Fibroblast of gingiva (primary cell): ENCODE measurements at places on chromosomes 3 and 15.

DNA sequence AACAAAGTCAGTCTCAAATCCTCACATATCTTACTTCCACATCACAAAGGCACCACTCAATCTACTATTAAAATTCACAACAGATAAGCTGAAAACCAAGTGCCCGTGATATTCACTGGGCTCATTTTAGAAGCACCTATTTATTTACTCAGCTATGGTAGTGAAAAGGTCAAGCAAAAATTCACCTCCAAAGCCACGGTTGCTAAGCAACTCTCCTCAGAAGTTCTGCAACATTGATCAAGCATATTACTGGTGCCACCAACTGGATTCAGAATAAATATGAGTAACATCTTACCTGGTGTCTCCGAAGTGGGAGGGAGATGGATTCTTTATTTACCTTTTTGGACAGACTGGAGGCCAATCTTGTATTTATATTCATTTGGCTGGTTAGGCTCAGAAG lies 714.8 kb downstream of the FHIT start:
- no peak for DNase-seq

DNA sequence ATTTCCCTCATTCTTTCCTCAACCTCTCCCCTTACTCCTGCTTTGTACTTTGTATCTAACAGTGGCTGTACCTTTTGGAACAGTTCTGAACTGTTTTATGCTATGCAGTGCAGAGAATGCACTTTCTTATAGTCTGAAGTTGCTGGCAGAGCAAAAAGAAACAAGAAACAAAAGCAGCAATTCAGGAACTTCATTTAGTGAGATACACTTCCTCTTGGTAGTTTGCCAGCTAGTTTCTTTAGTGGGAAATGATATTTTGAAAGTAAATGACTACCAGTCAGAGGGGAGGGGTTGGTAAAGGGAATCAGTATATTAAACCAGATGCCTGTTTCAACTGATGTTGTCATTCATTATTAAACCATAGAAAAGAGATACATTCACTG lies 55.0 kb upstream of the CHD2 start:
- peak; percentile 38 for DNase-seq

DNA sequence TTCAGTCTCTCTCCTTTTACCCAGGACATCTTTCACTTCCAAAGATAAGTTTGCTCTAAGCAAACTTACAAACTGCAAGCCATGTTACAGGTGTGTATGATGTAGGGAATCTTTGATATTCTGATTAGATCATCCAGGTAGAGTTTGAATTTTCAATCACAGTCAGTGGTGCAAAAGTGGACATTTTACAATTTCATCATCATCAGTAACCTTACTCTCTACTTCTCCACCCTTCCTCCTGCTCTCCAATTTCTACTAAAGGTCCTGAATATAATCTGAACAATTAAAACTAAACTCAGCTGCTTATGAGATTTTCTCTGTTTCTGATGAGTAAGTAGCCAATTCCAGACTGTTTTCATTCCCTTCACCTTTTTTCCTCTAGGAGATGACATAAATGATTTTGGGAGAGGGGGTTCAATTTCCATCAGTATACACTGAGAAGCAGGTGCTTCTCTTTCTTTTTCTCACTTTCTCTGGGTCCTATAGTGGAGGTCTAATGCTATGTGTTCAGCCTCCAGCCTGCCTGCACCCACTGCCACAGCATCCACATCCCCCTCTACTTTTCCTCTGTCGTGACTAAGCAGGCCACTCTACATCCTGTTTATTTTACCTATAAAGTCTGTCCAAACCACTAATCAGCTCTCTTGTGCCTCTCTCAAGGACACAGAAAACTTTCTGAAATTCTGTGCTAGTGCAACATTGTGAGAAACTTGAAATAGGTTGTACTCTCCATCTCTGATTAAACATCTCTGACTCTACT lies 27.6 kb downstream of the SUCNR1 start:
- no peak for DNase-seq

GRCh38 chr15:86159468-86159867 lies 79.8 kb downstream of the AGBL1 start:
- DNase-seq: no peak

- DNase-seq: peak; percentile 54
Observed at GRCh38 chr3:120182613-120183511, 88.6 kb upstream of the GSK3B start.

GRCh38 chr15:83503595-83504364 lies 56.6 kb downstream of the SH3GL3 start:
- DNase-seq: no peak

GRCh38 chr15:97959724-97960363 lies 659 bp upstream of the ARRDC4 start:
- DNase-seq: no peak

- DNase-seq: no peak
Observed at GRCh38 chr3:50620420-50620819, 3.5 kb downstream of the MAPKAPK3 start.

DNA sequence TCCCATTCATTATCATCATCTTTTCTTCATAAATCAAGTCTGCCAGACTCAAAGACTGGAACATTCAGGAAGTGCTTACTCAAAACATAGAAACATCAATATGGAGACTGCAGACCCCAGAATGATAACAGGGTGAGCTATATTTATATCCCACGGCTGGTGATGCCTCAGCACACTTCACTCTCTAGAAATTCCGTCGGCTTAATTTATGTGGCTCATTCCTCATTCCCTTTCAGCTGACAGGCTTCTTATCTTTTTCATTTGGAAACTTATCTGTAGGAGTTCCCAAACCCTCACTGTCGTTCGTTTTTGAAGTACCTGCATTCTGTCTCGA lies 45.5 kb downstream of the RFTN1 start:
- DNase-seq: no peak
